ENCODE measurements at places on chromosomes 5 and 9. TPM values are rescaled to one million over a fixed set of nuclear protein-coding genes. Genes with fewer than 3 reads are reported as not detected.

DNA sequence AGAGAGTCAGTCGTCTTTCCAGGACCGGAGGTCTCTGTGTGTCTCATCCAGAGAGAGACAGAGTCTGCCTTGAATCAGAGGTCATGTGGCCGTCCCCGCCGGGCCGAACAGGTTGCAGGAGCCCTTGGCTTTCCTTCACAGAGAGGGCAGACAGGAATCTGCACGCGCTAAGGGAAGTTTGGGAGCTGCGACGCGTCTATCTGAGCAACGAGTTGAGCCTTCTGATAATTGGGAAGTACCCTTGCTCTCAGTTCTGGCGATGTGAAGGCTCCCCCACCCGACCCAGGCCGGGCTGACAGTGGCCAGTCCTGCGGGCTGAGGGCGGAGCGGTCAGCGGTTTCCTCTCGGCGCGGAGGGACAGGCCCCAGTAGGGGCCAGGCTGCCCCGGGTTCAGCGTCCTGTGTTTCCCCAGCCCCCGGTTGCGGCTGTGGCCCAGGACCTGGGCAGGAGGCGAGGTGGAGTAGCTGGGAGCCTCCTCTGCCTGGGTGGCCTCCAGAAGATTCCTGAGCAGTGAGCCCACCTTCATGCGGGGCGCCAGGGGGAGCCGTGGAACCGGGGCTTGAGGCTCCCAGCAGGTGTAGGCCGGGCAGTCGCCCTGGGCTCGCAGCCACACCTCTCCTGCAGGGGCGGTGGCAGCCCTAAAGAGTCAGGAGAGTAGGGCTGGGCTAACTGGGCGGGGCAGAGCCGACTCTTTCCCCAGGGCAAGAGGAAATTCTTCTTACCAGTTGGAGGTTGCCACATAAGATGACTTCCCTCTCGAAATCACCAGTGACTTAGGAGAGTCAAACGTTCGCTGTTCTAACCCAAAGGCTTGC, 13.9 kb downstream of the NR2F1 start:
- no peak for DNase-seq

DNA sequence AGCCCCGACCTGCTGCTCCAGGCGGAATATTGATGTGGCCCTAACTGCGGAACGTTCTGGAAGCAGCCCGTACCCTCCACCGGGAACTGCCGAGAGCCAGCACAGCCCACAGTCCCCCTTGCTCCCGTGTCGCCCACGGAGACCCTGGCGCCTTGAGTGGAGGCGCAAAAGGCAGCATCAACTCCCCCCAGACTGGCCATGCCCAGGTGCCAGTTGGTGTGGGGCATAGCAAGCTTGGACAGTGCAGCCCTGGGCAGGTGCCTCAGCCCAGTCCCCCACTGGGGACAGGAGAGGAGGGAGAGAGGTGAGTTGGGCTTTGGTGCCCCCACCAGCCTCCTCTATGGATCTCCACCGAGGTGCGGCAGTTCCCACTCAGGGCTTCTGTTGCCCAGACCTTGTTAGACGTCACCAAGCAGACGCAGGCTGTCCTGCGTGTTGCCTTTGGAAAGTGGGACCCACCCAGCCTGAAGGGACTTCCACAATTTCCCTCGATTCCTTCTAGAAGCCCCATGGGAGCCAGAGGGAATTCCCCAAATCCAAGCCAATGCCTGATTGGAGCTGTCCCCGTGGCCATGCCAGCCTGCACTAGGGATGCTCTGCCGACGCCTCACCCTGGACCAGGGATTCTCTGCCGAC, 19.8 kb upstream of the NRARP start:
- DNase-seq: no peak

DNA sequence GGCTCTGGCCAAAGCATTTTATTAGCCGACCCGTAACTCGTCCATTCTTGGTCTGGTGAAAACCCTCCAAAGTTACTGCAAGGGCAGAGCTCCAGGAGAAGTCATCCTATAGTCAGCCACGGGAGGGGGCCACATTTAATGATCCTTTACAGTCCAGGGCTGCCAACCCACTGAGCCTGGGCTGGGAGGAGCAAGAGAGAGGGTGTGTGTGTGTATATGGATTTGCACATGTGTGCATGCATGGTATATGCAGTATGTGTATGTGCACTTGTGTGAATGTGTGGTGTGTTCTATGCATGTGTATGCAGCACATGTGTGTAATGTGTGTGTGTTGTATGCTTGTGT, 4.2 kb upstream of the RASGEF1C start:
- DNase-seq: no peak

- DNase-seq: no peak
Measured at GRCh38 chr5:172648013-172648381, 6.9 kb downstream of the NEURL1B start.

DNA sequence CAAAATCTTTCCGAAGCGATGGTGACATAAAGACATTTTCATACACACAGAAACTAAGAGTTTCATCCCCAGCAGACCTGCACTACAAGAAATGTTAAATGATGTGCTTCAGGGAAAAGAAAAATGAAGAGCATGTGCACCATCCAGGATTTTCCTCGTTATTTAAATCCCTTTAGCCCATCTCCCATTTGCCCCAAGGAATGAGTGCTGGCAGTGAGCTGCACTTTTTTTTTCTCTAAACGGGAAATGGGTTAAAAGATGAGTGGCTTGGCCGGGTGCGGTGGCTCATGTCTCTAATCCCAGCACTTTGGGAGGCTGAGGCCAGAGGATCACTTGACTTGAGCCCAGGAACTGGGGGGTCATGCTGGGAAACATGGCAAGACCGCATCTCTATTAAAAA, 6.8 kb upstream of the LRRC14B start:
- DNase-seq: no peak

DNA sequence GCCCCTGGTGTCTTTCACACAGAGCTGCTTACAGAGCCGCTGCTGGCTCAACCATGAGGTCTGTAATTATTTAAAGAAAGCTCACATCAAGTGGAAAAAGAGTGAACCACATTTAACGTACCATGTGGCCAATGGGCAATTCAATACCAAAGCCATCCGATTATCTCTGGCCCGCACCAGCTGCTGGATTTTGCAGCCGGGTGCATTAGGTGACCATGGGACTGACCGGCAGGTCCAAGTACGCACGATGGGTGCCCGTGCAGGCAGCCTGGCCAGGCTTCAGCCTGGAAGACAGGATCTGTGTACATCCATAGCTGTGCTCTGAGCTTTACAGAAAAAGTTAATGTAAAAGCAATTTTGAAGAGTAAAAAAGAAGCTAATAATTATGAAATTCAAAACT, 20.5 kb downstream of the PPARGC1B start:
- DNase-seq: no peak

DNA sequence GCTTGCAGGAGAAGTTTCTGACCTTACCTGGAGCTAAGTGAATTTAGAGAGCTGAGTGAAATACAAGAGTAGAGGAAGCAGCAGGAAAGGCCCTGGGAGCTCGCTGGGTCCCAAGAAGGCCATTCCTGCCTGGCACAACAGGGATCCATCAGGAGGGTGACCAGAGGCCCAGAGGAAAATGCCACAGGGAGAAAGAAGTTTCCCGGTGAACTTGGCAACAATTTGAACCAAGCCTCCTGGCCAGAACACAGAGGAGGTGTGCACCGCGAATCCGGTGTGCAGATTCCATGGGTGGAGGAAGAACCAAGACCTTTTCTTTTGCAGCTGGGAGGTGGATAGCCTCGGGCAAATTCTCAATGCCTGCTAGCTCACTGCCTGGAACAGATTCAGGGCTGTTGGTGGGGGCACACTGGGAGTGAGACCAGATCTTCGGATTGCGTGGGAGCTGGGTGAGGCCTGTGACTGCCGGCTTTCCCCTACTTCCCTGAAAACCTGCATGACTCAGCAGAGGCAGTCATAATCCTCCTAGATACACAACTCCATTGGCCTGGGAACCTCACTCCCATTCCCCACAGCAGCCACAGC, 1850.9 kb upstream of the NUDT12 start:
- DNase-seq: no peak

DNA sequence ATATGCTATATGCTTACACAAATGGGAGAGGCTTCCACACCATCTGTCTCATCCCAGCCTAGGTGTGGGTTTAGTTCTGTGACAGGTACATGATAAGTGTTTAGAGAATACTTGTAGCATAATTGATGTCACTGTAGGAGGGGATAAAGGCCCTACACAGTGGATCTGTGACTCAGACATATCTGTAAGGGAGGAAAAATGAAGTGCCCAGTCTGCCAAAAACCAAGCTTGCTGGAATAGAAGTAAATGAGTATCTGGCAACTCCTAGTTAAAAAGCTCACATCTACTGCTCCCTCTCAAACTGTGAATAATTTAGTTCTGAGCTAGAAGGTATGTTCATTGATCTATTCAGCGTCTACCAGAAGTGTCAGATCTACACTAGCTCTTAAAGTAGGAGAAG, 38.9 kb upstream of the FAM174A start:
- no peak for DNase-seq

GKAP1 gene
- 20.0 TPM for polyA plus RNA-seq

GRCh38 chr9:127092041-127092608, 30.3 kb downstream of the ANGPTL2 start:
- DNase-seq: no peak

DNA sequence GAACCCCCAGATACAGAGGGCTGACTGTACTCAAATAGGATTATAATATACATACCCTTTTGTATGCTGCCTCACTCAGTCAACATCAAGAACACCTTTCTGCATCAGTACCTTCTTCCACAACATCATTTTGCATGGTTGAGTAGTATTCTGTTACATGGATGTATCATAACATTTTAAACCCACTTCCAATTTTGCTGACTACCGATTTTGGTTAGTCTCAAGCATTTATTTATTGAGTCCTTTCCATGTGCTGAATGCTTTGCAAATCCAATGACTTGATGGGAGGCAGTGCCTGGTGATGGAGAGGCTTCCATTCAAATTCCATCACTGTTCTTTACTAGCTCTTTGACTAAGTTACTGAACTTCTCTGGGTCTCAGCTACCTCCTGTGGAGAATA, 182.0 kb upstream of the KLF4 start:
- no peak for DNase-seq

COL15A1 gene
- 29.6 TPM for polyA plus RNA-seq

GRCh38 chr9:99936947-99937587, 30.6 kb downstream of the STX17 start:
- no peak for DNase-seq

- DNase-seq: no peak
Measured at GRCh38 chr9:36903541-36904435, 130.3 kb downstream of the PAX5 start.

DNA sequence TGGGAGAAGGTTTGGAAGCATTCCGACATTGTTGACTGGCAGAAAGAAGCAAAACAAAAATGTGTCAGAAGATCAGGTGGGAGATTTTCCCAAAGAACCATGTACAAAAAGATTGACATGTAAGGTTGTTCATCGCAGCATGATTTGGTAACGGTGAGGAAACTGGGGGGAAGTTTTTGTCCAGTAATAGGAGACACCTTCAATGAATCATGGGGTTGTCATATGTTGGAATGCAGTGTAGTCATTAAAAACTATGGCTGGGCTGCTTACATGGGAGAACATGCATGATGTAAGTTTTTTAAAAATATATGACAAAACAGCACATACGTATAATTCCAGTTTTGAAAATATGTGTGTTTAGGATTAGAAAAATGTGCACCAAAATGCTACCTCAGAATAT, 50.5 kb downstream of the HSD17B3 start:
- no peak for DNase-seq

- no peak for DNase-seq
Measured at GRCh38 chr5:119070578-119070827, 384 bp upstream of the DMXL1 start.

NRG2 gene
- polyA plus RNA-seq: 1.8 TPM

GRCh38 chr9:76717176-76717575, 47.1 kb upstream of the PCA3 start:
- DNase-seq: no peak

DNA sequence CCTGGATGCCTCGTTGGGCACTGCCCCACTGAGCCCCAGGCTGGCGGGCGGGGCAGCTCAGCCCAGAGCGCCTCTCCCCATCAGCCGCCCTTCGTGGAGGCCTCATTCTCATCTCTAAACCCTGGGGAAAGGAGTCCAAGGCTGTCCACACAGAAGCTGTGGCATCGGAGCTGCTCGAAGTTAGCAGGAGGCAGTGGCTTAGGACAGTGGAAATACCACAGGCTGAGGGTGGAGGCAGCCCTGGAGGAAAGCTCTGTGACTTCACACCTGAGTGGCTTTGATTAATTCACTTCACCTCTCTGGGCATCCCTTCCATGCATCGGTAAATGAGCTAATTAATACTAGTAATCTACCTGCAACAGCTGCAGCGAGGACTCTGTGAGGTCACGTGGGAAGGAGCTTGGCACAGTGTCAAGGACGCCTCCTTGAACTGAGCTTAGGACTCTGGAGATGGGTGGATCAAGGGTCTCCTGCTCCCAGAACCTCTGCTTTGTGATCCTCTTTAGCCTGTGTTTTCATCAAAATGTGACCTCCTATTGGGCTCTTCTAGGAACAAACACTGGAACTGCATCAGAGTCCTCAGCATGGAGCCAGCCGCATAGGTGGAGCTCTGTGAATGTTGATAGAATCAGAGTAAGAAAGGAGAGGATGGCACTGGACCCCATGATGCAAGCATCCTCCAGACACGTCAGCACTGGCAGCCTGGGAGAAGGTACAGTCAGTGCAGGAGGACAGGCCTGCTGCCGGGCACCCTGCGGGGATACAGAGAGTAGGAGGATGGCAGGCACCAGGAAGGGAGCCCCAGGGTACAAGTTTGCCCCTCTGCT, 842 bp upstream of the ANGPTL2 start:
- peak; percentile 74 for DNase-seq

DNA sequence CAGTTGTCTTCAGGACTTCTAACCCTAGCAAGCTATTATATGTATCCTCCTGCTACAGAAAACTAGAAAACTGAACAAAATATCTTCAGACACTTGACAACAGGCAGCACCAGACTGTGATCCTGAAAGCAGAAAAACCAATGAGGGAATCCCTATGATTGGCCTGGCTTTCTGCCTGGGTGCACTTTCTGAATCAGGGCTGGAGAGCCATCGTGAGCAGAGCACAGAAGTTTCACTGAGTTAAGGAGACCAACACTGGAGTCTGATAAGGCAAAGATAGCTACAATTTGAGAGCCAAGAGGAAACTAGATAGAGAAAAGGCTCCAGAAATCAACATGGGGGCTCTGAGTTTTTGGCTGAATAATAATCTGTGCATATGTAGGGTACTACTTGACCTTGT, 106.5 kb downstream of the FANCC start:
- no peak for DNase-seq

All from renal pelvis (tissue), 12 donors.